ENCODE measurements at places on chromosomes 2 and 18.

GRCh38 chr2:105593221-105593967, 151.3 kb upstream of the NCK2 start:
- DNase-seq: no peak

DNA sequence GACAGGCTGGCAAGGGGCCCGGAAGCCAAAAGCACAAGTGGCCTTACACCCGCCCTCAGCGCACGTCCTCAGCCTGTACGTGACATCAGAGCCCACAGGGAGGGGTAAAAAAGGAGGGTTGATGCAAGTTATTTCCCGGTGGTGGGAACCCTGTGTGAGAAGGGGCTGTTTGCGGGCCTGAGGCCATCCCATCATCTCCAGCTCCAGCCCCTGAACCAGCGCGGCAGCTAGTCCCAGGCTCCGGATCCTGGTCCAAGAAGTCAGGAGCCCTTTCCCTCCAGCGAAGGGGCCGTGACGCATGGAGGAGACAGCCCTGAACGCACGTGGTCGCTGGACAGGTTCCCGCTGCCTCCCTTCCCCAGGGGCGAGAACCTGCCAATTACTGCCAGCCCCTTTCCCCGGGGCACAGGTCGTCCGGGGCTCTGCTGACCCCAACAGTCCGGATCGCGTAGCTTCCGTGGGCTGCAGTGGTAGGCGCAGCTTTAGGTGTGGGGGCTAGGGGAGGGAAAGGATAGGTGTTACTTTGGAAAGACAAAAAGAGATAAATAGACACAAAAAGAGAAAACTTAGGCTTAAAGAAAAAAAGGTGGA, 1.3 kb upstream of the LRP2 start:
- no peak for DNase-seq

GRCh38 chr18:37701967-37702366, 136.4 kb upstream of the CELF4 start:
- no peak for DNase-seq

- DNase-seq: no peak
These were observed 288.5 kb upstream of the SLC39A10 start for GRCh38 chr2:195368249-195369217.

- no peak for DNase-seq
These were observed 126.2 kb downstream of the TMEM18 start for GRCh38 chr2:550860-551567.

DNA sequence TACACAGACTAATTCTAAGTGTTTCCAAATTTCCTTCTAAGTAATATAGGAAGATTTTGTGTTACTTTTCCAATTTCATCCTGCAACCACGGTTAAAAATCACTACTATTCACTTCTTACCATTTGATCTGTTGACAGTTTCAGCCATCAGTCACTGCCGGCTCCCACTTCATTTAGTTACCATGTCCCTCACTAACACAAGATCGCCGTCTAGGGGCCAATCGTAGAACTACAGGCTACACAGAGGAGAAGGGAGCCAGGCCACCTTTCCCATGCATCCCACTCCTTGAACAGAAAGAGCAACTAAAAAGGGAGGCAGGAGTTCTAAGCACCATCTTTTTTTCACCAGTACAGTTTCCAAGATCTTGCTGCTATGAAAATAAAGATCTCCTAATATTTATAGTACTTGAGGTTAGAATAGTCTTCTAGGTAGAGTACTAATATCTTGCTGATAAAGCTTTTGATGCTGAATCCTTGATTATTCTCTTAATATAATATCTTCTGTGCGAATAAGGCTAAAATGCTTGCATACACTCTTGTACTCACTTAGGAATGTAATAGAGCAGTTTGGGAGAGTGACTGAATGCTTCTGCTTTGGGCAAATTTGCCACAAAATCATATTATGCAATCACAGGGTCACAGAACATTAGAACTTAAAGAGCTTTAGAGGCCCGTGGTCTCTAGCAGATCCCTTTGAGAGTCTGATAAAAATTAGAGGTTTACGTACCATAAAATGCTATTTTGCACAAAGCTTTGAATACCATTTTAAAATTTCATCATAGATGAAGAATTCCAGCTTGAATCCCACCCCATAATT, 39.5 kb upstream of the CYP1B1 start:
- peak; percentile 26 for DNase-seq

- no peak for DNase-seq
These were observed 88.6 kb downstream of the SMAD7 start for GRCh38 chr18:48862132-48862531.

DNA sequence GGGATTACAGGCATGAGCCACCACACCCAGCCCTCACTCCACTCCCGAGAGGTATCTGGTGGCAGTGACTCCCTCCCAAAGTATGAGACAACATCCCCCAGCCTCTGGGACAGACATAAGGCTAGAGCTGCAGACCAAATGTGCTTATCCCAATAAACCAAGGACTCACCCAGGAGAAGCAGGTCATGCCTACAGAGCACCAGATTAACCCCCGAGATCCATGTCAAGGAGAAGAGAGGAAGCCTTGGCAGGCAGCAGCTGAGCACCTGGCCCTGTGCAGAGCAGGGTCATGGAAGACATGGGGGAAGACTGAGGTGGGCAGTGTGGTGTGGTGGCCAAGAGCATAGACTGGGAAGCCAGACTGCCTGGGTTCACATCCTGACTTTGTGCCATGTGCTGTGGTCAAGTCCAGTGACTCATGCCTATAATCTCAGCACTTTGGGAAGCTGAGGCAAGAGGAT, 7.2 kb downstream of the RAB11FIP5 start:
- no peak for DNase-seq

DNA sequence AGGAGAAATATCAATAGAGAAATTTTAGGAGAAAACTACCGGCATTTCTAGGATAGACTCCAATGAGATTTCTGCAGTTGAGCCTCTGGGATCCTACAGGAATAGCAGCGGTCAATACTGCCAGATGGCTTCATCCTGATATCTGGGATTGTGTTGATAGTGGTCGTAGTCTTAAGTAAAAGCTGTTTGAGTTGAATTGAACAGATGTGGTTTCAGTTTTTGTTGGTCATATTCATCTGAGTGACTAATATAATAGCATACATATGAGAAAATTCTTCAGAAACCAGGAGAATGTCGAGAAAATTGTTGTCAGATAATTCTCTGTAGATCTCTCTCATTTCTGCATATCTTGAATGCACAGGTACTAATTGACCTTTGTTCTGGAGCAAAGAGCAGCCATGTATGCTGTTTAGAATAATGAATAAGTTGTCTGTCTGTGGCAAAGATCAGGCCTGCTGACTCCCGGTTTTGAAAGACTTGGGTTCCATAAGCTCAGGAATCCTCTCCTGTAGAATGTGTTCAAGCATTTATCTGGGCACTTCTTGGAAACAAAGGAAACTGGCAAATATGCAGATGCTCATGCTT, 288.1 kb downstream of the TMX3 start:
- no peak for DNase-seq

- DNase-seq: no peak
These were observed 158.5 kb downstream of the COPS8 start for GRCh38 chr2:237244178-237244577.

Measured in SHP77 (cell line).